NB4 (cell line): ENCODE measurements at places on chromosomes 2 and 18.

- peak; percentile 29 for DNase-seq
Measured at GRCh38 chr18:74896390-74896991, 298.8 kb downstream of the ZNF407 start.

DNA sequence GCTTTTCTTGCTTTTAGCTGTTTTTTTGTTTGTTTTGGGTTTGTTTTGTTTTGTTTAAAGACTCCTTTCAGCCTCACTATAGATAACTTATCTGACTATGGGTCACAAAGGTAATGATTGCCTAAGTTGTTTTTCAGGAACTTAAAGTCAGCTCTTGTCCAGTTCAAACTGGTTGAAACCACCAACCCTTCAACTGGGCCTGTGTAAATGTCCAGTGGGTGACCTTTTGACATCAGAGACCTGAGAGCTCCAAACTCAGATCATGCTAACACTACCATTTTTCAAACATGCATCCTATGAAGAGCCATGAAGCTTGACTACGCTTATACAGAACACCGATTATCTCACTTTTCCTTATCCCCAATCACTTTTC lies 144.6 kb upstream of the RMP24 start:
- no peak for DNase-seq

DNA sequence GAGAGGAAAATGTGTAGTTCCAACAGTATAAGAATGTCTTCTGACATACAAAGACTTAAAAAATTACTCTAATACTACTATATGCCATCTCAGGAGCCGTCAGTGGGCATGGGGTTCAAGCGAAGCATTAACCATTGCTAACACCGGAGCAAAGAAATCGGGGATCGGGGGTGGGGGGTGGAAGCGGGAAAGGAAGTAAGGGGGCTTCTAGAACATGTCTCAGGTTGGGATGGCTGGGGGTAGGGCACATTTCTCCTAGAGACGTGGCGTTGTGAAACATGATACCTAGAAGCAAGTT lies 702 bp downstream of the LMAN1 start:
- no peak for DNase-seq

GRCh38 chr2:178845566-178846457 lies 38.6 kb upstream of the TTN start:
- DNase-seq: no peak

DNA sequence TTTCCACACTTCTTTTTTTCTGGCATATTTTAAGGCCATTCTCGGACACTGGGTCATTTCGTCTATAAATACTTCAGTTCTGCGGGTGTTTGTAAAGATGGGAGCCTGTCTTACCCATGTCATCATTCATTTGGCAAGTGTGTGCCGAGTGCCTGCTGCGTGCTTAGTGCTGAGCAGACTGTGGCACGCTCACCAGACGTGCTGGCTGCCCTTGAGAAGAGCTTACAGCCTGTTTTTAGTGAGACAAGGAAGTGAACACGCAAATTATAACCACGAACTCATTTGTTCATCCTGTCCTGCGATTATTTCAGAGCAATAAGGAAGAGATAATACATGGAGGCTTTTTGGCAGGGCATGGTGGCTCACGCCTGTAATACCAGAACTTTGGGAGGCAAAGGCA lies 10.4 kb upstream of the STON1 start:
- DNase-seq: peak; percentile 40
